Right ventricle myocardium superior (tissue), 1 donor: ENCODE measurements at places on chromosomes 1 and 21. TPM values are rescaled to one million over a fixed set of nuclear protein-coding genes. Genes with fewer than 3 reads are reported as not detected.

DNA sequence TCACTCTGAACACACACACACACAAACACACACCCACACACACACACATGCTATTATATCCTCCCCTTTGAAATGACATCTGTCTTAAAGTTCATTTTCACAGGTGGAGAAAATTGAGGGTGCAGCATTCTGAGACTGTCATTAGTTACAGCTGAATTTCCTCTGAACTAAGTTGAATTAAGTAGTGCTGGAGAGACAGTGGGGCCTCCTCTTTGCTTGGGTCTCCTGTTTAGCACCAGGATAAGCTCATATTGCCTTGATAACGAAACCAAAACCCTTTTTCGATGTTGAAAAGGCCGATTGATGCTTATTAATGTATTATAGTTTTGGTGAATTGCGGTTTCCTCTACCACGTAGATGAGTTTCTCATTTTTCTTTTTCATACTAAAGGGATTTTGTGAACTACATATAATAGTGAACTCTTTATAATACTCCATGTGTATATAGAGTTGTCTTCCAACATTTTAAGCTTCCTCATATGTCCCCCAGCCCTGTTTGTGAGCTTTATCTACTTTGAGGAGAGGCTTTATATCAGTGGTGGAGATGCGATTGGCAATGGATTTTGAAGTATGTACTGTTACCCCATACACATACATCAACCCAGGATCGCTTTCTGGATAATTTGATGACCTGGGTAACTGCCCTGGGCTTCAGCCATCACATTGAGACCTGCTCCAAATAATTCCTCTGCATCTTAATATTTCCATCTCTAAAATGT, 17.4 kb downstream of the DYNLT5 start:
- no peak for DNase-seq

DNA sequence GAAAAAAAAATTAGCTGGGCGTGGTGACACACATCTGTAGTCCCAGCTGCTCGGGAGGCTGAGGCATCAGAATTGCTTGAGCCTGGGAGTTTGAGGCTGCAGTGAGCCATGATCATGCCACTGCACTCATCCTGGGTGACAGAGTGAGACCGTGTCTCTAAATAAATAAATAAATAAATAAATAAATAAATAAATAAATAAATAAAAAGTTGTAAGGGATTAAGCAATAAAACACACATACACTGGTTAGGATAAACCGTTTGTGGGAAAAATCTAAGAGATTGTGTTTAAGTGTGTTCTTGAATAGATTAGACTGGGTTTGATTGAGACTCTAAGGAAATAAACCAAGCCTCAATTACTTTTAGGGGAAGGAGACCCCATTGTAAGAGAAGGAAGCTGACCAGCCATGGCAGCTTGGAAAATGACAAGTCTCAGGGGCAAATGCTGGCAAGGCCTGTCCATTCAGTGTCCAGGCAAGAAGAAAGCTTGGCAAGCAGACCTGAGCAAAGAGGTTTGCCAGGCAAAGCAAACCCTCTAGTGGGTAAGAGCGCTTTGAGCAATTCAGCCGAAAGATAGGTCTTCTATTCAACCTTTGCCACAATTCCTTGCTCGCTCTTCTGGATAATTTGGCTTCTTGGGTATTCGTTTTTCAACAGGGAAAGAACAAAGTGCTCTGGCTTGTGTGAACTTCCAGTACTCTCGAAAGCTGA, 106.9 kb upstream of the SERBP1 start:
- no peak for DNase-seq

DNA sequence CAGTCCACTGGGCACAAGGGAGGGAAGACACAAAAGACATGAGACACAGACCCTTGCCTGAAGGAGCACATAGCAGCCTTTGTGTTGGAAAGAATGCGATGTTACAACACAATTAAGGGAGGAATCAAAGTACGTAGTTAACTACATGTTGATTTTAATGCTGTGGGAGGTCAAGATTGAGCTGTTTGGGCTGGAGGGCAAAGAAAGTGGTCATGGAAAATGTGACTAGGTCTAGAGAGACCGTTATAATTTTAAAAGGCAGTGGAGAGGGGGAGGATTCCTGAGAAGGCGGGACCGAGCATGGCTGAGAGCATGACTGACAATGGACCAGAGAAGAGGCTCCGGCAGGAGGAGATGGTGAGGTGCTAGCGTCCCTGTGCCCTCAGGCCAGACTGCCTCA, 111.8 kb upstream of the ATP1A1 start:
- DNase-seq = no peak

- DNase-seq = no peak
Measured at GRCh38 chr1:160797861-160798273, 1.9 kb downstream of the LY9 start.

DNA sequence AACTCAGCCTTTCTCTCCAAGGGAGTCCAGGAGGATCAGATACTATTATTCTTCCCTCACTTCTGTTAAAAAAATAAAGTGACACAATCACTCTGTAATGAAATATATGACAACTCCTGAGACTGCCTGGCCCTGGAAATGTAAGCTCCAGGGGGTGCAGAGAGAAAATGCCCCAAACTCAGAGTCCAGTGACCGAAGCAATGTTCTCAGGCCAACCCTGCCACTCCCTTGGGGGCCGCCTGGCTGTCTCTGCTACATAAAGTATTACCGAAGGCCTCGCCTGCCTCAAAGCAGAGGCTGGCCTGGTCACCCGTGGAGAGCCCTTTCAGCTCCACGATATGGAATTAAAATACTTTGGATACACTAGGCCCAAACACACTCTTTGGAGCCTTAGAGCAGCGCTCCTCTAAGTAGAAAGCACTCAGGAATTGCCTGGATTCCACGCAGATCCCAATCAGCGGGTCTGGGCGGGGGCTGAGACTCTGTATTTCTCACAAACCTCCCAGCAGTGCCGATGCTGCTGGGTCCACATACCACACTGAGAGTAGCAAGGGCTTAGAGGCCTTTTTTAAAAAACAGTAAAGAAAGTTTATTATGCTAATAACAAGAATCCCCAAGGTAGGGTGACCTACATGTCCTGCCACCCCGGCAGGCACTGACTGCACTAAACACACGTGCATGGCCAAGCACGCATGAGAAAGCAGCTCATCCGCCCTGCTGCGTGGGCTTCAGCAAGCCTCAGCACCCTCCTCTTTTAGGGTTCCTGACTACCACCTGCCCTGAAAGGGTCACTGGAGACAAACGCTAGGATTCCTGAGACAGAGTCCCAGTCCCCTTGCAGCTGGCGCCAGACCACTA, 31.1 kb downstream of the TMCO4 start:
- no peak for DNase-seq

DNA sequence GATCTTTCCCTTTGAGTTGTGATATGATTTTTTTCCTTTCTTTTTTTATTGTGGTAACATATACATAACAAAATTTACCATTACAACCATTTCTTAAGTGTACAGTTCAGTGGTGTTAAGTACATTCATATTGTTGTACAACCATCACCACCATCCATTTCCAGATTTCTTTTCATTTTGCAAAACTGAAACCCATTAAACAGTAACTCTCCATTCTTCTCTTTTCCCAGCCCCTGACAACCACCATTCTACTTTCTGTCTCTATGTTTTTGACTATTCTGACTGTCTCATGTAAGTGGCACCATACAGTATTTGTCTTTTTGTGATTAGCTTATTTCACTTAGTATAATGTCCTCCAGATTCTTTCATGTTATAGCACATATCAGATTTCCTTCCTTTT, 30.3 kb downstream of the CEP350 start:
- DNase-seq = no peak

- no peak for DNase-seq
Measured at GRCh38 chr1:51240084-51240483, 4.0 kb downstream of the RNF11 start.

DNA sequence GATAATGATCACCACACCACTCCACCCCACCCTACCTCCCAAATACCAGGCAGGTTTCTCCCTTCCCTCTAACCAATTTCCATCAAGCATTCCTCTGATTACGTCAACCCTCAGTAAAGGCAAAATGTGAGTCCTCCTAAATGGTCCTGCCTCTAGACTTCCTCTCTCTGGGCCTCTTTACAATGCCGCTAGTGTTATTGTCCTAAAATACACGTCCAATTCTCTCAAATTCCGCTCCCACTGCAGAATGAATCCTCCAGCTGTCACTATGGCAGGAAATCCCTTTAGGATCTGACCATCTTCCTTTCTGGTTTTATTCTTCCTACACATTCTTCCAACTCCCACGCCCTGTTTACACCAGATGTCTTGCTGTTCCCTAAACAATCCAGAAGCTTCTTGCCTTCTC, 68.7 kb downstream of the DEGS1 start:
- DNase-seq = no peak

Gene CORT
- total RNA-seq = 0.32 TPM

Gene DYRK3
- total RNA-seq = 23.6 TPM

DNA sequence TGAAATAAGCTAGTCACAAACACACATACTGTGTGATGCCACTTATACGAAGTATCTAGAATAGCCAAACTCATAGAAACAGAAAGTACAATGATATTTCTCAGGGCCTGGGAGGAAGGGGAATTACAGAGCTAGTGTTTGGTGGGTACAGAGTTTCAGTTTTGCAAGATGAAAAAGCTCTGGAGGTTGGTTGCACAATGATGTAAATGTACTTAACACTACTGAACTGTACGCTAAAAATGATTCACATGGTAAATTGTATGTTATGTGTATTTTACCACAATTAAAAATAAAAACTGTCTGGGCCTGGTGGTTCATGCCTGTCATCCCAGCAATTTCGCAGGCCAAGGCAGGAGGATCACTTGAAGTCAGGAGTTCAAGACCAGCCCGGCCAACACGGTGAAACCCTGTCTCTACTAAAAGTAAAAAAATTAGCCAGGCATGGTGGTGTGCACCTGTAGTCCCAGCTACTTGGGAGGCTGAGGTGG, 15.3 kb upstream of the FHAD1 start:
- no peak for DNase-seq

DNA sequence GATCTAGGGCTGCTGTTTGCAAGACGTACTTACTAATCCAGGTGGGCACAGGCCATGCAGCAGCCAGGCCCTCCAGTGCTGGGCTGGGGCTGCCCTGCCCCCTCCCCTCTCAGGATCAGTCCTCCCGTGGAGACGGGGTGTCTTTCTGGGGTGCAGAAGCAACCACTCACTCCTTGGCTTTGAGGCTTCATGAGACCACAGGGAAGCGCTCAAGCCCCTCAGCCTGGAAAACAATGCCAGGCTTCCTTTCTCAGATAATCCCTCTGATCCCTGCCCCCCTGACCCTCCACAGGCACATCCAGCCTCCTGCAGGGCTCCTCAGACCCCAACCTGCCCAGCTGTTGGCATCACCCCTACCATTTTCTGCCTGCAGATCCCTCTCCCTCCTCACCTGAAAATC, 13.9 kb upstream of the C2CD2 start:
- DNase-seq = no peak

GRCh38 chr1:83670909-83671565, 327.9 kb downstream of the TTLL7 start:
- no peak for DNase-seq

DNA sequence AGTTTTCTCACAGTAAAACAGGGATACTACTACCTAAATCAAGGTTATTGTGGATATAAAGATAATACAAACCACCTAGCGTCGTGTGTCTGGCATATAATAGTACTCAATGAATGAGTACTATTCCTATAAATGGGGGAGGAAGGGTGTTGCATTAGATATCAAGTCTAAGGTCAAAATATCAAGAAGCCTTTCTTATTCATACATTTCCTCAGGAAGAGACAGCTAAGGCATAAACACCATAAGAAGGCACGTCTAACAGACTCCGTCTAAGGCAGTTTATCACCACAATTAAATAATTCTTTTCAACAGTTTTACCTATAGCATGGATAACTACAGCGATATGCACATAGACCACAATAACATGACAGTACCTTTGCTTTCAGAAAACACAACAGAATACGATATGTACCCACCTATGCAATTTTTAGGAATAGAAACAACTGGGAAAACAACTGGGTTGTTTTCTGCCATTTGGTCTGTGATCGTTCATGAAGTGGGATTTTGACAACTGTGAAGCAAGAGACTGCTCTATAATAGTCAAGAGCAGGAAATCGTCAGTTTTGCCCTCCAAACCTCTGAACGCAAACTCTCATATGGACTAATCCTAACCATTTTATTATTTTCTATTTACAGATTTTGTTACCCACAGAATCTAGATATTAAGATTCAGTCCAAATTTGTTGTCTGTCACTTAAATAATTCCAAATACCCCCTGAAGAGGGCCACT, 53.1 kb downstream of the HNRNPR start:
- DNase-seq = no peak

DNA sequence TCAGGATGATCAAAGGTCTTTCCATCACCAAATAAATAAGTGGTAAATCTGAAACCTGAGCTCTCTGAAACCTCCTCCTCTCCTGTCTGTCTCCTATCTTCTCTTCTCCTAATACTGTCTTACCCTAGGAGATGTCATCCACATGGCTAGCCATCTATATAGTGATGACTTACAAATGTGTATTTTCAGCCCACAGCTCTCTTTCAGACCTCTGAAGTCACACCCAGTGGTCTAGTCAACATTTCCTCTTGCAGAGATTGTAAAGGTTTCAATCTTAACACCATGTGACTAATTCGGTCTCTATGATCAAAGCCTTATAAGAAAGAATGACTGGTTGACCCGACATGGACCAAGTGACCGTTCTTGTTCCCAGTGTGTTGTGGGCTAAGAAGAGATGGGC, 63.1 kb upstream of the DPT start:
- DNase-seq = no peak

GRCh38 chr1:167795810-167796740, 74.3 kb downstream of the MPZL1 start:
- peak; percentile 55 for DNase-seq

DNA sequence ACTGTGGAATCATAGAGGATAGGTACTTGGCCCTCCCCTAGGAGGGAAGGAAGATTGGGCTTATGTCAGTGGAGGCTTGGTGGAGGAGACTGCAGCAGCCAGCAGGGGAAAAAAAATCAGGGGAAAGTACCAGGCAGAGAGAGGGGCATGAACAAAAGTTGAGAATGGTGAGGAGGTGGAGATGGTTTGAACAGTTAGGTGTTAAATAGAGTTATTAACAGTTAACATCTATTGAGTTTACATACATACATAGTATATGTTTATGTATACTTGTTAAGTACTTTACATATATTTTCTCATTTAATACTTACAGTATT, 136.5 kb upstream of the HNRNPU start:
- no peak for DNase-seq

Gene LIN28A
- total RNA-seq = not detected

DNA sequence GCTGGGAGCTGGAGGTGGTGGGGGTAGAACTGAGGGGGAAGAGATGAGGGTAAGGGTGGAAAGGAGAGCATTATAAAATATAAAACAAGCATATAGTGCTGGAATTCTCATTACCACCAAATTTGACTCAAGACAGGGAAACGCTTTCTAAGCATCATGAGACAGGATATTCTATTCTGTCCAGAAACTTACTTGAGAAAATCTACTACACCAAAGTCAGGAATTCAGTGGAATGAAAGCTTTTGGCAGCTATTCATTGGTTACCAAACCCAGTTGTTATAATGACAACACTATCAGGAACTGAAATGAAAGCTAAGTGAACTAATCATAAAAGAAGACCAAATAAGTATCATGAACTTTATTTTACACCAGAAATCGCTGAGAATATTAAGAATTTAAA, 14.5 kb downstream of the AIDA start:
- DNase-seq = no peak
